Skeletal muscle cell (primary cell): ENCODE measurements at places on chromosomes 3 and 15.

- DNase-seq: no peak
Measured at GRCh38 chr15:30962079-30962478, 29.3 kb downstream of the MTMR10 start.

DNA sequence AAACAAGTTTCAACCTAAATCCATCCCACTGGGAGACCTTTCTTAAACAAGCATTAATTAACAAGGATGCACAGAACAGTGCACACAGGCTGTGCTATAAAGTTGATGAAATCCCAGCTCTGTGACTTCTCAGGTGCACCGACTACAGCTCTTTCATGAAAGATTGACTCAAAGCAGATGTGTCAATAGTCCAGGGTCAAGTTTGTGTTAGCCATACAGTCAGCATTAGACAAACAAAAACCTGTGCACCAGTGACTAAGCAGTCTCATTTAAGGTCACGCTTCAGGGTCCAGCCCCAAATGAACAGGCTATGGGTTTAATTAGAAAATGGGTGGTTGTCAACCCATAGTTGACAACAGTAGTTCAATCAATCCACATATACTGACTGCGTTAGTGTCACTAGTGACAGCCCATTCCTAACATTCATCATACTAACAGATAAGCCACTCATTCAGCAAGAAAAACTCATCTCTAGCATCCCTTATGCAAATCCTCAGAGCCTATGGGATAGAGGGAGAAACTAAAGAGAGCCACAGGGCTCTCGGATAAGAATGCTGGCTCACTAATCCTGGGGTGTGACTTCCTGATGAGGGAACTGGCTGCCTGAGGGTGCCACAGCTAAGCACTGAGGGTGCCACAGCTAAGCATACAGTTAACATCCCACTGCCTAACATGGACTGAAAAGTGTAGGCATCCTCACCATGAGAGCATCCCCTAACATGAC, 84.1 kb downstream of the WNT5A start:
- no peak for DNase-seq

DNA sequence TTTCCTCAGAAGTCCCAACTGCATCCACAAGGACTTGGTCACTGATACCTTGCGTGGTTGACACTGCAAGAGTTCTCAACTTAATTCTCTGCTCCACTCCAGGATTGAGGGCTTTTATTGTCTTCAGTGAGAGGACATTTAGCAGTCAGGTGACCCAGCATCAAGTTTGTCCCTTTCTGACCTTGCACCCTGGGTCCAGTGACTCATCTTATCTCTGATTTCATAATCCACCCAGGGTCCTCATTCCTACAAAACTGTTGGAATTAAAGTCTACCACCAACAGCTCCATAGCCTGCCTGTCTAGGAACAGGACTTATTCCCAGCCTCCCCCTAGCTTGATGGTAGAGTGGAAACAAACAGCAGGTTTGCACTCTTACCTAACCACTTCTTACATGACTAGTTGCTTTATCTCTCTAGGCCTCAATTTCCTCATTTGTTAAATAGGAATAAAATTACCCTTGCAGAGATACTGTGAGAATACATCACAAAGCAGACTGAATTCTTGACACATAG, 151.3 kb upstream of the LPP start:
- DNase-seq: no peak

DNA sequence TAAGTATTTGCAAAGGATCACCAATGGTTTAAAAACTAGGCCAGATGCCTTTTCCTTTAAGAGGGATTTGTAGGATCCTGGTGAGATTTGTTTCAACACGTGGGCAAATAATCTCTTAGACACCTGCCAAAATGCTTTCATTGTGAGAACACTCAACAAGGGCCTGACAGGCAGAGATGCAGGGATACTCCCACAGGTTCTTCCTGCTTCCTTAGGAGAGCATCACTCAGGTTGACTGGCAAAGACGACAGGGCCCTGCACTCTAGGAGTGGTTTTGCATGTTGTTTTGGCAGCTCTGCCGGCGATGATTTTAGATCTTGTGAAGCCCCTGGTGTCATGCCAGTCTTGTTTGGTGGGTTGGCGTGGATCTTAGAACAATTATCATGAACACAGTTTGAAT, 184.5 kb downstream of the NR1D2 start:
- no peak for DNase-seq

DNA sequence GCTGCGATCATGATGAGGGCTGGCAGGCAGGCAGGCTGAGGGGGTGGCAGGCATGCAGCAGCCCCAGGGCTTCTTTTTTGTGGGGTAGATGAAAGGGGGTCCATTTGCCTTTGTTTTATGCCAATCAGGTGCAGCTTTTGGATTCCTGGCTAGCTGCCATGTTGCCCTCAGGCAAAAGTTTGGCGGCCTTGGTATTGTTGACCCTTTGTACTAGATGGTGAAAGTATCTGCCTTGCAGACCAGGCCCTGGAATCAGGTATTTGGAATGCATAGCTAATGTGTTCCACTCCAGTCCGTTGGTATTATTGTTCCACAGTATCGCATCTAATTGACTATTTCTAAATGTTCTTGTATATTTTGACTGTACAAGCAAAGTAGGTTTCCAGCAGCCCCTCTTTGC, 35.0 kb downstream of the EEFSEC start:
- DNase-seq: no peak

DNA sequence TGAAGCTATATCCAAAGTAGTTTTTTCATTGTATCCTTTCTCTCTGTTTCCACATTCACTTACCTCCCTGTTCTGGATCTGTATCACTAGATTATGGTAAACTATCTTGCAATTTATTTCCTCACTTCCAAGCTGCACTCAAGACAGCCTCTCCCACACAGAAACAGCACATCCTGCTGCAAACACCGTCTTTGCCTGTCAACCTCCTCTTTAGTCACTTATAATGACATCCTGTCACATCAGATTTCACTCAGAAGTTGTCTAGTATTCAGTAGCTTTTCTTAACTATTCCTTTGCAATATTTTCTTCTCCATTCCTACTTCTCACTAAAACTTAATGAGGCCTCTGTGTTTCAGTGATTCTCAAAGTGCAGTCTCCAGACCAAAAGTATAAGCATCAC, 490.8 kb downstream of the IGSF11 start:
- DNase-seq: no peak

GRCh38 chr15:27336676-27337075, 365.7 kb downstream of the GABRG3 start:
- DNase-seq: no peak

DNA sequence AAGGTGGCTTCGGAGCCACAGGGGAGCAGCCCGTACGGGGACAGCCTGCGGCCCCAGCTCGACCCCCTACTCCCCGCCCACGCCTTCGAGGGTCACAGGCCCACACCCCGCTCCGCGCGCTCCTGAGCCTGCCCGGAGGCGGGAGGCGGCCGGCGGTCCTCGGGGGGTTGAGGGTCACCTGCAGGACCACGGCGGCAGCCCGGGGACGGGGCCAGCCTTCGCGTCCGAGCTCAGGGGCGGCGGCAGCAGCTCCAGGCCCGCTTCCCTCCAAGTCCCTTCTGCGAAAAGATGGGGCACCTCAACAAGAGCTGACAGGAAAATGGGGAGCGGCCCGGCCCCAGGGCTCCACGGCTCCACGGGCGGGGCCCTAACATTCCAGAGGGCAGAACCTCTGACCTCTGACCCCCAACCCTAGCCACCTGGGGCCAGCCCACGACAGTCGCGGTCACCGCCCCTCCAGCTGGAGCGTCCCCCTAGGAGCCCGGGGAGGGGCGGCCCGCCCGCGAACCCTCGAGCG, 428 bp downstream of the LYSMD4 start:
- no peak for DNase-seq

GRCh38 chr3:47404431-47404876, 23.6 kb downstream of the PTPN23 start:
- DNase-seq: no peak

GRCh38 chr3:126329927-126330725, 27.1 kb downstream of the KLF15 start:
- no peak for DNase-seq
